ENCODE measurements at places on chromosomes 16 and 17.

- no peak for DNase-seq
- no peak overlapping the region for H3K4me3 ChIP-seq
- H3K27ac ChIP-seq, result no peak overlapping the region
- no peaks in the 10 kb centered on the region for H3K36me3 ChIP-seq
- no peaks in the 10 kb centered on the region for H3K4me1 ChIP-seq
- no peaks in the 10 kb centered on the region for H3K27me3 ChIP-seq
Observed at GRCh38 chr16:87265261-87265660, 51.9 kb downstream of the C16orf95 start.

DNA sequence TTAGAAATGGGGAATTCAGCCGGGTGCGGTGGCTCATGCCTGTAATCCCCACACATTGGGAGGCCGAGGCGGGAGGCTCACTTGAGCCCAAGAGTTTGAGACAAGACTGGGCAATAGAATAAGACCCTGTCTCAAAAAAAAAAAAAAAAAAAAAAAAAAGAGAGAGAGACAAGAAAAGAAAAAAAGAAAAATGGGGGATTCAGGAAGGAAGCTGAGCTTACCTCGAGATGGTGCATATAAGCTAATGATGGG lies 150.8 kb upstream of the RPH3AL start:
- H3K27ac ChIP-seq, result peak overlapping the region; percentile 96
- peaks cover 12% of the 10 kb centered on the region for H3K4me1 ChIP-seq
- DNase-seq, result no peak
- H3K27me3 ChIP-seq, result no peaks in the 10 kb centered on the region
- H3K4me3 ChIP-seq, result peak overlapping the region; percentile 72
- H3K36me3 ChIP-seq, result peaks cover 10% of the 10 kb centered on the region

DNA sequence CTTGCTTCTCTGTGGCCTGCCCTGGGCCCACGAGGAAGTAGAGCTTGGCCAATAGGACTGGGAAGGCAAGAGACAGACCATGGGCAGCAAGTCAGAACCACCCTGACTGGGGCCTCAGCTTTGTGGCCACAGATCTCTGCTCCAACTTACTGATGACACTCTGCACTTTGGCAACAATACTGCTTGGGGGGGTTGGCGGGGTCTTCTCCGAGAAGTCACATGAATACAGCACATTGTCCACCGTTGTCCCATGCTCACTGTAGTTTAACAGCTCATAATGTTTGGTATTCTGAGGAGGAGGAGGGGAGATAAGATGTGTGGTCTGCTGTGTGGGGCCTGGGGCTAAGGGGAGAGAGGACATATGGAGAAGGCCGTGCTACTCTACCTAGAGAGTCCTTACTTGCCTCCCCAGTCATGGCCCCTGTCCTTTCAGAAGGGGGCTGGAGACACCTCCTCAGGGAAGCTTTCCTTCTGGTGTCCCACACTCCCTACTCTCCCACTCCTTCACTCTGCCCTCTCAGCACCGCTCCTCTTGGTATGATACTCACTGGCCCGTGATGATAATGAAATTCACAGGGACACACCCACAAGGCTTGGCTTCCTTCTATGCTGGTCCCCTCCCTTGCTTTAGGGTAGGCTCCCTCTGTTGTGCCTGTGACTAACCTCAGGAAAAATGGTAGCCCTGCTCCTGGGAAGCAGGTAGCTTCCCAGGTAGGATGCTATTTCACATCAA lies 4.0 kb upstream of the DHRS13 start:
- H3K27me3 ChIP-seq, result no peaks in the 10 kb centered on the region
- DNase-seq, result no peak
- H3K4me3 ChIP-seq, result no peak overlapping the region
- no peak overlapping the region for H3K27ac ChIP-seq
- H3K36me3 ChIP-seq, result peaks cover 51% of the 10 kb centered on the region

DNA sequence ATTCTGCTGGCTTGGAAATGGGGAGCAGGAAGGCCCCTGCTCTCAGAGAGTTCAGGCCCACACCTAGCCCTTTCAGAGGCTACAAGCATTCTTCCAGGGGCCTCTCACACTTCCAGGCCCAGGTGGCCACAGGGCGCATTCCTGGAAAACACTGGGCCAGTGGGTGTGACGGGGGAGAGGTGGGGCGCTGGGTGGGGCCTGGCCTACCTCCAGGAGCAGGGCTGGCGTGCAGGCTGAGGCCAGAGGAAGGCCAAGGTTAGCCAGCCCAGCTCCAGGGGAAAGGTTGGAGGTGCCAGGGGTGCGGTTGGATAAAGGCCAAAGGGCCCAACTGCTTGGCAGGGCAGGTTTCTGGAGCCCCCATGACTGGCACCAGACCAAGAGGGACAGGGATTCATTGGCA lies 198.2 kb downstream of the MAF start:
- no peaks in the 10 kb centered on the region for H3K36me3 ChIP-seq
- H3K27ac ChIP-seq, result no peak overlapping the region
- no peak overlapping the region for H3K4me3 ChIP-seq
- no peaks in the 10 kb centered on the region for H3K27me3 ChIP-seq

DNA sequence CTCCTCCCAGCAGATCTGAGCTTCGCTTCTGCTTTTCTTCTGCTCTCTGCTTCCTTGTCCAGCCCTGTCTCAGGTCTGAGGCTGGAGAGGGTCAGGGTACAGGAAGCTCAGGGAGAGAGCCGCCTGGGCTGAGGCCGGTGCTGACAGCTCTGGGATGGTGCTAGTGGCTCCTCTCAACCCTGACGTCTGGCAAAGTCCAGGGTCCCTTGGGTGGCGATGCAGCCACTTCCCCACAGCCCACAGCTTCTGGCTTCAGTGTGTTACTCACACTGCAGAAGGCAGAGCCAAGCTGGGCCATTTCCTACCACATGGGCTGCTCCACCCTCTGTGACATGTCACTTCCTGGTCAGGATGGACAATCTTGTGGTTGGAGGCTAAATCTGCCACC lies at the start of gene CD300C:
TSS of gene CD300C (minus strand) at position 273 of the 388 bp plus-strand sequence. CDS start 333 bp downstream, outside the sequence.
- H3K4me3 ChIP-seq, result no peak within 1 kb of the TSS
- H3K27me3 ChIP-seq, result peaks cover 42% of the 10 kb centered on the region
- peaks cover 7% of the 10 kb centered on the region for H3K4me1 ChIP-seq
- no peaks in the 10 kb centered on the region for H3K36me3 ChIP-seq
- no peak within 1 kb of the TSS for H3K27ac ChIP-seq

GRCh38 chr17:77203436-77203835 lies 62.7 kb downstream of the SEC14L1 start:
- H3K4me3 ChIP-seq, result no peak overlapping the region
- H3K4me1 ChIP-seq, result no peaks in the 10 kb centered on the region
- H3K27ac ChIP-seq, result no peak overlapping the region
- peaks cover 73% of the 10 kb centered on the region for H3K36me3 ChIP-seq

DNA sequence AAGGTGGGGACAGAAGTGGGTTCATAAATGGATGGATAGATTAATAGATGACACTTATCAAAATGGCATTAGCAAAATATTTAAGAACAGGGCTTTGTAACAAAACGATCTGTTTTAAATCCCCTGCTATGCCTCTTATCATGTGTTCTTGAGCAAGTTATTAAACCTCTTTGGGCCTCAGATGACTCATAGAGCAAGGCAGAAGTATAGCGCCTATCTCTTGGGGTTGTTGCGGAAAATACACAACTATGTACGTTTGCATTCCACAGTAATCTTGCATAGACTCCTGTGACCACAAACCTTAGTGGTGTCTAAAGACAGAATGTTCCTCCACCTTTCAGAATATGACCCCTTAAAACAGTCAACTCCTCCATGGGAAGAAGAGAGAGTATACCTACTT lies 116.8 kb downstream of the CDYL2 start:
- no peak for DNase-seq
- no peak overlapping the region for H3K4me3 ChIP-seq
- H3K36me3 ChIP-seq, result peaks cover 1% of the 10 kb centered on the region
- no peak overlapping the region for H3K27ac ChIP-seq
- H3K27me3 ChIP-seq, result no peaks in the 10 kb centered on the region

- H3K4me1 ChIP-seq, result peaks cover 93% of the 10 kb centered on the region
- DNase-seq, result no peak
- peak overlapping the region; percentile 91 for H3K27ac ChIP-seq
- H3K27me3 ChIP-seq, result no peaks in the 10 kb centered on the region
- H3K36me3 ChIP-seq, result peaks cover 36% of the 10 kb centered on the region
Observed at GRCh38 chr17:58338841-58339754, 10.5 kb upstream of the TSPOAP1 start.

GRCh38 chr17:44024853-44025252 lies 10.1 kb upstream of the TMEM101 start:
- no peak overlapping the region for H3K4me3 ChIP-seq
- H3K27me3 ChIP-seq, result no peaks in the 10 kb centered on the region
- no peak for DNase-seq
- H3K4me1 ChIP-seq, result peaks cover 7% of the 10 kb centered on the region
- H3K27ac ChIP-seq, result no peak overlapping the region

DNA sequence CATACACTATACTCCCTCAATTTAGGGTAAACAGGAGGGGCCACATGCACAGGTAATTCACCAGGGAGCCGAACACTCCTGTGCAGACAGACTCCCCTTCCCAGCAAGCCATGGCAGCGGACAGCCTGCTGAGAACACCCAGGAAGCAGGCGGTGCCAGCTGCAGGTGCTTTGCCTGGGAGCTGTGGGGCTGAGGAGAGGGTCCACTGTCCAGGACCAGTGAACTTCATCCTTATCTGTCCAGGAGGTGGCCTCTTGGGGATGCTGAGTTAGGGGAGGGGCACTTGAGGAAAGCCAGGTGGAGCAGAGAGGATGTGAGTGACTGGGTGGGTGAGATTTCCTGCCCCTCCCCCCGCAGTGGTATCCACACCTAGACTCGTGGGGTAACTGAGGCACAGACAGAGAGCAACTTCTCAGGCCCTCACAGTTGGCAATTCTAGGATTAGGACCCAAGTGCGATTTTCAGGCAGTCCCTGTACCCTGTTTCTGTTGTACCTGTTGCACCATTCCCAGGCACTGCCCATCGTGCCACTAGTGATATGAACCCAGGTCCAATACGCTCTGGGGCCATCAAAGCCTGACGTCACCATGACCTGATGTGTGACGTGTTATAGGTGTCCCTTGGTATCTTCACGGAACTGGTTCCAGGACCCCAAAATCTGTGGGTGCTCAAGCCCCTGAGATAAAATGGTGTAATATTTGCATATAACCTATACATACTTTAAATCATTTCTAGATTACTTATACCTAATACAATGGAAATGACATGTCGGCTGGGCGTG lies 1.2 kb downstream of the GRN start:
- H3K27ac ChIP-seq, result peak overlapping the region; percentile 60
- H3K4me3 ChIP-seq, result peak overlapping the region; percentile 91
- H3K27me3 ChIP-seq, result peaks cover 5% of the 10 kb centered on the region
- DNase-seq, result no peak

GRCh38 chr16:50584033-50584722 lies 36.0 kb downstream of the NKD1 start:
- H3K4me1 ChIP-seq, result peaks cover 5% of the 10 kb centered on the region
- H3K27me3 ChIP-seq, result no peaks in the 10 kb centered on the region
- H3K27ac ChIP-seq, result no peak overlapping the region
- peaks cover 5% of the 10 kb centered on the region for H3K36me3 ChIP-seq

- peaks cover 52% of the 10 kb centered on the region for H3K4me1 ChIP-seq
- H3K27me3 ChIP-seq, result peaks cover 25% of the 10 kb centered on the region
- H3K4me3 ChIP-seq, result peak overlapping the region; percentile 84
- H3K27ac ChIP-seq, result peak overlapping the region; percentile 75
- H3K36me3 ChIP-seq, result peaks cover 13% of the 10 kb centered on the region
Observed at GRCh38 chr16:67173808-67174705, 3.7 kb downstream of the NOL3 start.

DNA sequence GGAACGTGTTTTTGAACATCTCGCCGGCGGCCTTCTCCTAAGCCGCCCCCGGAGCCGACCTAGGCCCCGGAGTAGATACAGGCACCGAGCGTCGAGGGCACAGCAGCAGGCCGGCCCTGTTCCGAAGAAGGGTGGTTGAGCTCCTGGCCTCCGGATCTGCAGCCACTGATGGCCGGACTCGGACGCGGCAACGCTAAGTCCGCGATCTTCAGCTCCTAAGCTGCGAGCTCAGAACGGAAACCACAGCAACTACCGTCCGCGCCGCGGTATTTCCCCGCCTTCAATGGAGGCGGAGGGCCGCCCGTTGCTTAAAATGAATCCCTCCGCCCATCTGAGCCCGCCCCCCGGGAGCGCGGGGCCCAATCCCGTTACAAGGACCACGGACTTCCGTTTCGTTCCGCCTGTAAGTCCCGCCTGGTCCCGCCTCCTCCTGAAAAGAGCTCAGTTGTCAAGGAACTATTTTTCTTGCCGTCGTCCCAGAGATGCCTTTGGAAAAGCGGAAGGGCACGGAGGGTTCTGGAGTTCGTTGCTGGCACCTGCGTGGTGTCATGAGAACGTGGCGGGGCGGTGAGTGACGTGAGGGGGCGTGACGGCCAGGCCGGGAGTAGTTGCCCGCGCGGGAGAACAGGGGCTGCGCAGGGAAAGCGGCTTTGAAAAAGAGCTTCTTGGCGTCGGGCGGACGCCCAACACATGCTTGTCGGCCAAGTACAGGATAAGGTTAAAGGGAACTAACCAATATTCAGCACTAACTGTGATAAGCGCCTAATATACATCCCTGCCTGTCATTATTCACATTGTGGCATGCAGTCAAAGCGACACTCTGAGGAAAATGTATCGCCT lies at the start of gene CFAP20:
TSS of gene CFAP20 (minus strand) at position 285 of the 840 bp plus-strand sequence. CDS start at position 19, 266 bp downstream.
- DNase-seq, result peak; percentile 94
- H3K4me1 ChIP-seq, result peaks cover 44% of the 10 kb centered on the region
- peak within 1 kb of the TSS; percentile 90 for H3K4me3 ChIP-seq
- no peaks in the 10 kb centered on the region for H3K27me3 ChIP-seq
- peaks cover 31% of the 10 kb centered on the region for H3K36me3 ChIP-seq
- peak within 1 kb of the TSS; percentile 94 for H3K27ac ChIP-seq

- peak overlapping the region; percentile 83 for H3K27ac ChIP-seq
- H3K27me3 ChIP-seq, result no peaks in the 10 kb centered on the region
- H3K36me3 ChIP-seq, result peaks cover 14% of the 10 kb centered on the region
- peaks cover 26% of the 10 kb centered on the region for H3K4me1 ChIP-seq
Observed at GRCh38 chr17:49850218-49850610, 2.3 kb upstream of the TAC4 start.

- DNase-seq, result no peak
- H3K4me3 ChIP-seq, result no peak overlapping the region
- no peak overlapping the region for H3K27ac ChIP-seq
- peaks cover 47% of the 10 kb centered on the region for H3K36me3 ChIP-seq
- H3K27me3 ChIP-seq, result no peaks in the 10 kb centered on the region
- no peaks in the 10 kb centered on the region for H3K4me1 ChIP-seq
Observed at GRCh38 chr17:4066210-4066609, 76.6 kb downstream of the ZZEF1 start.

- H3K27me3 ChIP-seq, result no peaks in the 10 kb centered on the region
- peaks cover 7% of the 10 kb centered on the region for H3K36me3 ChIP-seq
- peak overlapping the region; percentile 6 for H3K27ac ChIP-seq
- peaks cover 39% of the 10 kb centered on the region for H3K4me1 ChIP-seq
- no peak for DNase-seq
Observed at GRCh38 chr16:31453255-31454204, 5.8 kb upstream of the ARMC5 start.

GRCh38 chr16:68408428-68408827 lies 39.9 kb downstream of the SMPD3 start:
- peaks cover 2% of the 10 kb centered on the region for H3K36me3 ChIP-seq
- peaks cover 9% of the 10 kb centered on the region for H3K27me3 ChIP-seq

GRCh38 chr17:55335625-55336024 lies 70.9 kb downstream of the HLF start:
- no peak overlapping the region for H3K4me3 ChIP-seq
- H3K27me3 ChIP-seq, result peaks cover 49% of the 10 kb centered on the region
- no peaks in the 10 kb centered on the region for H3K36me3 ChIP-seq
- H3K4me1 ChIP-seq, result no peaks in the 10 kb centered on the region
- no peak for DNase-seq
